ENCODE measurements at places on chromosomes 1 and 21.

DNA sequence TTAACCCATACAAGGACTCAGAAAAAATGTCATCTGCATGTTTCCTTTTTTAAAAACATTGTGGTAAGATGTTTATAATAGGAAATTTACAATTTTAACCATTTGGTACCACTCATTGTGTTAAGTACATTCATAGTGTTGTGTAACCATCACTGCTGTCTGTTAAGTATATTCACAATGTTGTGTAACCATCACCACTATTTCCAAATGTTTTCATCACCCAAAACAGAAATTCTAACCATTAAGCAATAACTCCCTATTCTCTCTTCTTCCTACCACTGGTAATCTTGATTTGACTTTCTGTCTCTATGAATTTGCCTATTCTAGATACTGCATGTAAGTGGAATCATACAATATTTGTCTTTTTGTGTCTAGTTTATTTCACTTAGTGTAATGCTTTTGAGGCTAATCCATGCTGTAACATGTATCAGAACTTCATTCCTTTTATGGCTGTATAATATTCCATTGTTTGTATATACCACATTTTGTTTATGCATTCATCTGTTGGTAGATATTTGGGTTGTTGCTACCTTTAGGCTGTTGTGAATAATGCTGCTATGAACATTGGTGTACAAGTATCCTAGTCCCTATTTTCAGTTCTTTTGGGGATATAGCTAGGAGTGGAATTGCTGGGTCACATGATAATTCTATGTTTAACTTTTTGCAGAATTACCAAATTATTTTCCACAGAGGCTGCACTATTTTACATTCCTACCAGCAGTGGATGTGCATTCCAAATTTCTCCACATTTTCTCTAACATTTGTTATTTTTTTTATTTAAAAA is 14.1 kb downstream of the HIPK1 start:
- peak; percentile 96 for DNase-seq

DNA sequence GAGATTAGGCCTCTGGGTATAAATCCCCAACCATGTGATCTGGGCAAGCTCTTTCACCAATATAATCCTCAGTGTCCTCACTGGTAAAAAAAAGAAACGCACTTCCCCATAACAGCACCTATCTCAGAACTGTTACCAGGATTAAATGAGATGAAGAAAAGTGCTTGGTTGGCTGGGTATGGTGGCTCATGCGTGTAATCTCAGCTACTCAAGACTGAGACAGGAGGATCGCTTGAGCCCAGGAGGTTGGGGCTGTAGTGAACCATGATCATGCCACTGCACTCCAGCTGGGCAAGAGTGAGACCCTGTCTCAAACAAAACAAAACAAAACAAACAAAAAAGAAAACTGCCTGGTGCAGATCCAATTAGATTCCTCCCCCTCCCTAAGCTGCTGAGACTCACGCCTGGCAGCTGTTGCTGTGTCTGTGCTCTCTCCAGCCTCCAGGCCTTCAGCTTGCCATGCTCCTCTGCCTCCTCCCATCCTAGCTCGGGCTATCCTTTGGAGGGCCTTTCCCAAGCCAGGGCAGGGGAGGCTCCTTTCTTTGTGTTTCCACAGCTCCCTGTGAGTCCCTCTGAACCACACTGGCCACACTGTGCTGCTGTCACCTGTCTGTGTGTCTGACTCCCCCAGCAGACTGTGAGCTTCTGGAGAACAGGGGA is 19.0 kb downstream of the CYB5RL start:
- DNase-seq = no peak

DNA sequence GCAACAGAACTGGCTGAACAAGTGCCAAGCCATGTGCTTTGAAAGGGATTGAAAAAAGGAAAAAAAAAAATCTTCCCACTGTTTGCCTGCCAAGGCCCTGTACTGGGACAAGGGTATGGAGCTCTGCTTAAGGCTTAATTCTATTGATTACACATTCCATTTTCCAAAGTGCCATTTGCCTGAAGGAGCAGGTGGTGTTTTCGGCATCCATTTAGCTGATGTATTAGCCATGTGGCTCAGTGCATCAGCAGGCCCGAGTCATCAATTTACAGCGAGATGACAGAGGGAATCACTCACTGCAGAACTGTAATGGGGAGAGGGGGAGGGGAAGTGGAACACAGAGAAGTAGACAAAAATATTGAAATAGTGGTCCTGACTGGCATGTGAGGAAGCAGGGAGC is 144.2 kb upstream of the BEND5 start:
- DNase-seq = no peak

- DNase-seq = no peak
Measured at GRCh38 chr1:206961668-206962067, 8.6 kb downstream of the FCAMR start.

GRCh38 chr1:91601554-91602376 is 101.1 kb downstream of the CDC7 start:
- no peak for DNase-seq
